Pancreas (tissue), 10 donors: ENCODE measurements at places on chromosomes 5 and 9. TPM values are rescaled to one million over a fixed set of nuclear protein-coding genes. Genes with fewer than 3 reads are reported as not detected.
A peak's percentile ranks its signal among the peaks of the same experiment; 100 is the strongest.

DNA sequence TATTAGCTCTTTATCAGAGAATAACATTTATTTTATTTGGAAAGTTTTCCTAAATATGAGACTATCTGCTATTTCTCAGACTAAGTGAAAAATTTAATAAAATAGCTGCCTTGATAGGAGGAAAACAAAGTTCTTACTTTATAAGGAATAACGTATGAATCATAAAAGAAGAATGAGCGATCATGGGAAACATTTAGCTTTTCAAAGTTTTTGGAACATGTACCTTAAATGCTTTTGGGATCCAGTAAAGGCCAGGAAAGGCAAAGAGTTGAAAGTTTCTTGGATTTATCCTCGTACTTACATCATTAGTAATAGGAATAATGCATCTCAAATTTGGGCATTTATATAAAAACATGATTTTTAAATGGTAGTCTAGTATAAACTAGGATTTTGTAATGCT, 19.4 kb downstream of the OGN start:
- H3K27ac ChIP-seq, result no peak overlapping the region
- no peak for DNase-seq
- no peak overlapping the region for H3K4me3 ChIP-seq
- no peaks in the 10 kb centered on the region for H3K36me3 ChIP-seq

- peak within 1 kb of the TSS; percentile 88 for H3K4me3 ChIP-seq
- peak; percentile 96 for DNase-seq
- H3K36me3 ChIP-seq, result no peaks in the 10 kb centered on the region
- peak within 1 kb of the TSS; percentile 99 for H3K27ac ChIP-seq
These were observed at the start of gene GOLPH3 for GRCh38 chr5:32174011-32174870. Gene GOLPH3, minus strand, starts transcription at chr5:32174319. Its CDS starts 285 bp downstream, at chr5:32174034.

DNA sequence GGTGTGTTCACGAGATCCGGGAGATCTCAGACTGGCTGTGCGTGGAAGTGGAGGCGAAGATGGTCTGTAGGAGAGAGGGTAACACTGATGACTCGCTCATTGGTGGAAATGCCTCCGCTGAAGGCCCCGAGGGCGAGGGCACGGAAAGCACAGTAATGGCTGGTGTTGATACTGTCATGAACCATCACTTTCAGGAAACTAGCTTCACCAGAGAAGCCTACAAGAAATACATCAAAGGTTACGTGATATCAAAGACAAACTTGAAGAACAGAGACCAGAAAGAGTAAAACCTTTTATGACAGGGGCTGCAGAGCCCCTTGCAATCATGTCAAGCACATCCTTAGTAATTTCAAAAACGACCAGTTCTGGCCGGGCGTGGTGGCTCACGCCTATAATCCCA, 265.7 kb downstream of the GOLPH3 start:
- H3K27ac ChIP-seq, result no peak overlapping the region
- no peak overlapping the region for H3K4me3 ChIP-seq
- H3K36me3 ChIP-seq, result no peaks in the 10 kb centered on the region
- H3K4me1 ChIP-seq, result no peaks in the 10 kb centered on the region
- no peak for DNase-seq

- no peak for DNase-seq
- no peak overlapping the region for H3K27ac ChIP-seq
- no peaks in the 10 kb centered on the region for H3K36me3 ChIP-seq
These were observed 94.0 kb downstream of the INVS start for GRCh38 chr9:100193078-100193477.

- DNase-seq, result no peak
- H3K36me3 ChIP-seq, result no peaks in the 10 kb centered on the region
- H3K4me1 ChIP-seq, result no peaks in the 10 kb centered on the region
These were observed 306.7 kb upstream of the BRINP1 start for GRCh38 chr9:119675951-119676350.

SHISAL2B gene
- total RNA-seq, result 1.9 TPM
